Fibroblast of skin of right biceps (primary cell): ENCODE measurements at places on chromosomes 4 and X.

GRCh38 chr4:70688795-70689231 lies 481 bp downstream of the UTP3 start:
- no peak for DNase-seq

DNA sequence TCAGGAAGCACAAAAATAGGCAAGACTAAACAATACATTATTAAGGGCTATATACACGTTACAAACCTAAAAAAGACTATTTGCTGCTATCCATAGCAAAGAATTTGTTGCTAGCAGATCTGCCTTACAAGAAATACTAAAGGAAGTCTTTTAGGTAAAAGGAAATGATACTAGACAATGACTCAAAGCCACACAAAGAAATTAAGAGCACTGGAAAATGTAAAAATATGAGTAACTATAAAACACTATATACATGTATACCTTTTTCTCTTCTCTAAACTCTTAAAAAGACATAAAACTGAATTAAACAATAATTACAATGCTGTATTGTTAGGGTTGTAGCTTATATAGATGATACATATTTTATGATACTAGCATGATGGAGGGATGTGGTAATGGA lies 25.7 kb downstream of the SLC9A7 start:
- DNase-seq, result no peak

DNA sequence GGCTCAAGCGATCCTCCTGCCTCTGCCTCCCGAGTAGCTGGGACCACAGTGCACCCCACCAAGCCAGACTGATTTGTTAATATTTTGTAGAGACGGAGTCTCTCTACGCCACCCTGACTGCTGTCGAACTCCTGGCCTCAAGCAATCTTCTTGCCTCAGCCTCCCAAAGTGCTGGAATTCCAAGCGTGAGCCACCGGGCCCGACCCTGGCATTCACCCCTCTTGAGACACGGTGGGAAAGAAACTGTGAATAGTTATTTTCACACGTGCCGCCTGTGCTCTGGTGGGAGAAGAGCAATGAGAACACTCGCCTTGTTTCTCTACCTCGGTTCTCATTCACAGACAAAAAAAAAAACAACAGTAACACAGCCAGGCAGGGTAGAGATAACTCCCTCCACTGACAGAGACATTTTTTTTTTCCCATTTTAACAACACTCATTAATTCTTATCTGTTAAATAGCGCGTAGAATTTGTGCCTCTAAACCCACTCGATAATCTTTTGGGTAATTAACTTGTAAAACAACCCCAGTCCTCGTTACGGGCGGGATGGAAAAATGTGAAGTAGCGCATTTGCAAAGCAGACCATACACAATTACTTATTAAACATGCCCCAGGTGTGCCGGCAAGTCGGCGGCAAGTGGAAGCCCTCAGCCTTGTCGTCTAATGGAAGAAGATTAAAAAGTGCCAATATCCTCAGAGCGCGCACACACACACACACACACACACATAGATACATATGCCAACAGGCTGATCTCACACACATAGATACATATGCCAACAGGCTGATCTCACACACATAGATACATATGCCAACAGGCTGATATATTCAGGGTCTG lies 103.3 kb downstream of the DHRSX start:
- no peak for DNase-seq

- peak; percentile 26 for DNase-seq
These were observed 94.6 kb downstream of the REELD1 start for GRCh38 chr4:146308951-146309350.
